Activated CD8-positive, alpha-beta memory T cell treated with anti-CD3 and anti-CD28 coated beads for 1 hour (primary cell): ENCODE measurements at places on chromosomes 3 and 15.

DNA sequence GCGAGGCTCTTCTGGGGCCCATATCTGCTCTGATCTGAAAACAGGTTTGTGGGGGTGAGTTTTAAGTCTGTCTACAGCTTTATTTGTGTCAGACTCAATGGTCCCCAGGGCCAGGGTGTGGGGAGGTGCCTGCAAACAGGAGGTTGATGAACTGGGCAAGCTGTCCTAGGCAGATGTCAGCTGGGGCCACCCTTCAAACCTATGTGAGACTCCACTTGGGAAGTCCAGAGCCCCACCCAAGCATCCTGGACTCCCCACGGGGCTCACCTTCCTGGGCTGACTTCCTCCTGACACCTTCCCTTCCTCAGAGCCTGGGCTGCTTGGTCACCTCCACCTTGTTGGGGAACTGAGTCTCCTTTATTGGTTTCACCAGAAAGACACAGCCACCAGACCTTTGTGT is 8.6 kb upstream of the LYSMD4 start:
- DNase-seq, result no peak

- DNase-seq, result no peak
Measured at GRCh38 chr3:120424976-120425570, 25.7 kb downstream of the FSTL1 start.

GRCh38 chr3:124691599-124691998 is 38.7 kb upstream of the UMPS start:
- DNase-seq, result no peak

DNA sequence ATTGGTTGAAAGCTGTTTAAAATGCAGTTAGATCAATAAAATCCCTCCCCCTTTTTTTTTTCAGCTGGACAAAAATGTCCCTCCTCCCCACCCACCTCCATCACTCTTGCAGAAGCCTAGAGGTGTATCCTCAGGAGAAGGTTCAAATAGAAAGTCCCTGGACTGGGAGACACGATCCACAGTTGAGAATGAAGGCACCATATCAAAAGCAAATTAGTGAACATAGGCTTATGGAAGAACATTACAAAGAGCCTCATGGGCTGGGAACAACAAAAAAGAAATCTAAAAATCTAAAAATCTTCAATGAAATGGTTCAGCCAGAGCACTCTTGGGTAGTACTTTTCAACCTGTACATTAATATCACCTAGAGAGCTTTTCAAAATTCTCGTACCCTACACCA is 46.2 kb downstream of the GHSR start:
- DNase-seq, result no peak

GRCh38 chr3:98777801-98778220 is 14.7 kb downstream of the ST3GAL6 start:
- DNase-seq, result no peak

- no peak for DNase-seq
Measured at GRCh38 chr3:179716226-179716625, 63.4 kb downstream of the USP13 start.

- DNase-seq, result no peak
Measured at GRCh38 chr15:29687204-29687815, 135.0 kb downstream of the TJP1 start.

DNA sequence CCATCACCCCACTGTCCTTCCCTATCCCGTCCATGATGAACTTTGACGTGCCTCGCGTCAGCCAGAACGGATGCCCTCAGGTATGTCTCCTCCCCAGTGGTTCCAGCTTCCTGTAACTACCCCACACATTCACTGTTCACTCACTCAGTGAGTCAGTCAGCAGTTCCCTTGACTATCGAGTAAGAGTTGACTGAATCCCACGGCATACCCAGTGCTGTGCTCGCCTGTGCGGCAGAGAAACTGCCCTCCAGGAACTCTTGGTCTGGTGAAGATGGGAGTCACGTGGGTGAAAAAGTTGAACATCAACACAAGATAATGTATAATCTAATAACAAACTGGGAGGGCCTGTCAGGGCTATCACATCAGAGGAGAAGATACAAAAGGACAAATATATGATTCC is 36.7 kb downstream of the CCDC33 start:
- DNase-seq, result no peak

GRCh38 chr15:78879517-78880241 is 7.0 kb downstream of the MORF4L1 start:
- DNase-seq, result no peak

- no peak for DNase-seq
Measured at GRCh38 chr3:142104763-142105162, 44.6 kb downstream of the TFDP2 start.

GRCh38 chr3:143856252-143856970 is 8.1 kb upstream of the SLC9A9 start:
- DNase-seq, result no peak

DNA sequence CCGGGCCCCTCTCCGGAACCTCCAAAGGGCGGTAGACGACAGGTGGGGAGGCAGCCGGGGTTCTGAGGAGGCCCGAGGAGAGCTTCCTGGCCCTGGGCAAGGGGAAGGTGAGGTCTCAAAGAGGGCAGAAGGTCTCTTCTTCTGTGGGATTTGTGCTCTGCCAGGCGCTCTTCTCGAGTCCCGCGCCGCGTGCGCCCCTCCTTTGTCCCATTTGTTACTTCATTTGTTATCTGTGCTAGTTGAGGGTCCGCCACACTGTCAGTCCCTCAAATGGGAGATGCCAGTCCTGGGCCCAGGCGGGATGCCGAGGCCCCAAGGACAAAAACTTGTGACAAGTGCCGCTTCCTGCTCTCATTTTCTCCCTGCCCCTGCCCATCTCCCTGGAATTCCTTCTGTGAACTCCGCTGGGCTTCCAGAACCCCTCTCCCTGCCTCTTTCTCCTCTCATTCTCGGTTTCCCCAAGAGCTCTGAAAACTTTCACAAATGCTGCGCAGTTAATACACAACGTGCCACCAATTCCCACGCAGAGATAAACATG is 1.5 kb downstream of the ST8SIA2 start:
- no peak for DNase-seq

GRCh38 chr3:175648899-175649298 is 789.8 kb downstream of the NAALADL2 start:
- DNase-seq, result no peak

- no peak for DNase-seq
Measured at GRCh38 chr15:56038015-56038414, 44.6 kb upstream of the NEDD4 start.

- no peak for DNase-seq
Measured at GRCh38 chr3:130904491-130904890, 10.6 kb downstream of the ATP2C1 start.

GRCh38 chr3:13261104-13261830 is 158.9 kb downstream of the NUP210 start:
- DNase-seq, result no peak

- no peak for DNase-seq
Measured at GRCh38 chr15:88020806-88021205, 235.7 kb downstream of the NTRK3 start.

- DNase-seq, result no peak
Measured at GRCh38 chr3:182005219-182005618, 293.5 kb downstream of the SOX2 start.

- DNase-seq, result no peak
Measured at GRCh38 chr3:119304201-119304713, 10.1 kb downstream of the ARHGAP31 start.

GRCh38 chr3:149453140-149453805 is 21.2 kb upstream of the TM4SF4 start:
- no peak for DNase-seq

- DNase-seq, result no peak
Measured at GRCh38 chr3:183698318-183698751, 738 bp downstream of the YEATS2 start.

DNA sequence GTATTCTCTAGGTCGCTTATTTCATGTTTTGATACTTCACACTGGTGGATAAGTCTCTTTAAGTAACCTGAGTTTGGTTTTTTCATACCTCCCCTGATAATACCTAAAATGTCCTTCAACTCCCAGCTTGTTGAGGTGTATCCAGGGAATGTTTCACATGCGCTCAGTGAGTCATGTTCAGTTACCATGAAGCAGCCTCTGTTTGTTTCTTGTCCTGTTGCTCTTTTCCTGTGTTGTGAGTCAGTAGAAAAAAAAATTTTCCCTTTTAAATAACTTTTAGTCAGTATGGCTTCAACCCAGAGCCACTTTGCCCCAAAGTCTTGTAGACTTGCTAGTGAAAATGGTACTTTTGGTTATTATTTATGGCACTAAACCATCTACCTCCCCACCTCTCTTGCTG is 278.4 kb upstream of the ZPLD1 start:
- no peak for DNase-seq

DNA sequence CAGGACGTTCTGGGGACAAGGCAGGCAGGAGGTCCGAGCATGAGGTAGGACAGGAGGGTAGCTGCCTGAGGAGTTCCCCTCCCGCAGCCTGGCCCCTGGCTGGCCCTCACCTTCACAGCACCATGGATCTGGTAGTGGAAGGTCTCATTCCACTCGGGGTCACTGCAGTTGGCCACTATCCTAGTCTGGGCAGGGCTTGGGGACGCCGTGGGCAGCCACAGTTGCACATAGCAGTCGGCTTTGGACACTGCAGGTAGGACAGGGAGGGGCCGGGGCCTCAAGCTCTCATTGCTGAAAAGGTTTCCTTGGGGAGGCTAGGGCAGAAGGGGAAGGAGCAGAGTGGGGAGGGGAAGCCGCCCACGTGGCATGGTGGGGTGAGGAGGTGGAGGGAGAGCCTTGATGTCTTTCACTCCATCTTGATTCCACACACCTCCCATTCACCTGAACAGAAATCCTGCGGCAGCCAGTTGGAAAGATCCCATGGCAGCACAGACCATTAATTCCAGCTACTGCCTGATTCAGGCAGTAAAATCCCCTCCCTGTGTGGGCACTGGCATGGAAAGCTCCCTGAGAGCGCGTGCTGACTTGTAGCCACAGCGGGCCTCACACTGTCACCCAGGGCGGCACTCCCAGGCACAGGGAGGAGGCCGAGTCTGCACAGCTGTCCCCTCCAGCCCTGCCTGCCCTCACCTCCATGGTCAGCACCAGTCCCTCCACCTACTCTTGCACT is 2.1 kb downstream of the PLA2G4F start:
- no peak for DNase-seq

DNA sequence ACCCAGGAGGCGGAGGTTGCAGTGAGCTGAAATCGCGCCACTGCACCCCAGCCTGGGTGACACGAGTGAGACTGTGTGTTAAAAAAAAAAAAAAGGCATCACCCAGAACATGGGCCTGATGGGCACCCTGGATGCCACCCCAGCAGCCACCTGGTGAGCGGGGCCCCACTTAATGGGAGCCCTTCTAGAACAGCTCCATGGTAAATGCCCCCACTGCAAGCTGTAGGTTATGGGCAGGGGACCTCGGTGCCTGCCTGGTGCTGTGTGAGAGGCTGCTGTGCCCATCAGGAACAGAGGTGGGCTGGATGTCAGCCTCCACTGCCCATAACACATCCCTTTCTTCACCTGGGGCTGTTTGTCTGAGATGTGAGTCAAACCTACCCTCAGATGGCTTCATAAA is 156.2 kb upstream of the MEF2A start:
- no peak for DNase-seq

- no peak for DNase-seq
Measured at GRCh38 chr15:50764461-50765194, 878 bp downstream of the SPPL2A start.

GRCh38 chr15:80275961-80276360 is 23.9 kb upstream of the CTXND1 start:
- no peak for DNase-seq

DNA sequence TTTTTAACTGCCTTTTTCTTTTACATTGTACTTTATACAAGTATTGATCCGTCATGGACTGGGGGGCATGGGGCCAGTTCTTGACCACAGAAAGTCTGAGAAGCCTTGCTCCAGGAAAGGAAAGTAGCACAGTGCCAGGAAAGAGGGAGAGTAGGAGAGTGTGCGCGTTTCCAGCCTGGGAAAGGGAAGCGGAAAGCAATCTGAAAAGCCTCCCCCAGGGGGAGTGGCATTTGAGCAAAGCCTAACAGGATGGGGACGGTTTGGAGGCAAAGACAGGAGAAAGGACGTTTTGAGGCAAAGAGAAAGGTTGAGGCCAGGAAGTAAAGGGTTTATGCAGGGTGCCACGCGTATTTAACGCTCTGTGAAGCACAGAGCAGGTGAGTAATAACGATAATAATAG is 116.9 kb downstream of the RORA start:
- DNase-seq, result no peak

GRCh38 chr15:74723754-74724334 is 1.5 kb downstream of the CYP1A1 start:
- DNase-seq, result no peak

DNA sequence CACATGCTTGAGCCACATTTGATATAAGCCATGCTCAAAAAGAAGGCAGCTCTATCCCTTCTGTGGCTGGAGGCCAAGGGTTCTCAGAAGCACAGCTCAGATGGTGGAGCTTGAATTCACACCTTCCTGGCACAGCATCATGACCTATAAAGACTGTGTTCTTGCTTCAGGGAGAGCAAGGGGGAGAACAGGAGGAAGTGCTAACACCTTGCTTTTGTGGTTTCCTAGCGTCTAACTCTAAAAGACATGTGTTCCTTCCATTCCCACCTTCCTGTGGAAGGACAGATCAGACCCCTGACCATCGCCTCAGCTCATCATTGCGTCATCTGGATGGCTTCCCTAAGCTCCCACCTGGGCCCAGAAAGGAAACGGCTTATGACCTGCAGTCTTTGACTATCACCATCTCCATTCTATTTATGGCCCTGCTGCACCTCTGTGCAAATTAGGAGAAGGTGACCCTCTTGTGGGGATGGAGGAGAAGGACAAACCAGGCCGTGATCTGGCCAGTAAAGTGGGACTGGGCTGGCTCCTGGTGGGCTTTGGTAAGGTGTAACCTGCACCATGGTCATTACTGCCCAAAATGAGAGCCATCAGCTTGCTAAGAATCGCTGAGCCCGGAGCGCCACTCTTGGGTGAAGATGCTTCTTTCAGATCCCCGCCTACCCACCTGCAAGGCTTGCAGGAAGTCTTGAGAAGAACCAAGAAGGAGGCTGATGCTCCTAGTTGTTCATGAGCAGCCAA is 128.5 kb downstream of the SERPINI1 start:
- no peak for DNase-seq

DNA sequence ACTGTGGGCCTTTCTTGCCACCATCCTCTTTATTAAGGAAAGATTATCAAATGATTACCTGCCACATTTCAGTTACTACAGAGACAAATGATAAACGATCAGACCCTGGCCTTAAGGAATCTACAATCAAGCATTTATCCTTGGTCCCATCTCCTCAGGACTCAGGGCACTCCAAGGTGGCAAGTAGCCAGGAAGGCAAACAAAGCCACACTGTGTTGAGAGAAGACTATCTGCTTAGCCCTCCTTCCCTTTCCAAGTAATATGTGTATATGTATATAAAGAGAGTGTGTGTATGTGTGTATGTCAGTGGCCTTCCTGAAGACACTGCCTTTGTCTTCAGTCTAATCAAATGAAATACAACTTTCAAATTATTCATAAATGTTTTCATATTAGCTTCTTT is 490.1 kb upstream of the ATP11B start:
- no peak for DNase-seq
